ENCODE measurements at places on chromosomes 4 and X.
A peak's percentile ranks its signal among the peaks of the same experiment; 100 is the strongest.

DNA sequence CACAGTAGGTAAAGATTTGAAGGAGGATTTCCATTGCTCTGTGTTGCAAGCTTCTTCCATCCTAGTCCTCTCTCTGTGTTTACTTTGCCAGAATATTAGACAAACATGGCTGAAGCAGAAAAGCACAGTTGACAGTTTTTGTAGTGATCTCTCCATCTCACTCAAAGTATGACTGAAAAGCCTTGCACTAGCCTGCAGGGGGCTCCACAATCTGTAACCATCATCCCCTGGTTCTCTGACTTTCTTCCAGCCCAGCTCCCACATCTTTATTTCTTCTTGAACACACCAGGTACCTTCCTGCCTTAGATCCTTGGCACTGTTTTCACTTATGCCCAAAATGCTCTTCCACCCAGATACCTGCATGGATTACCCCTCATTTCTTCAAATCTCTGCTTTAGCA, 34.1 kb upstream of the HHIP start:
- no peak for DNase-seq

DNA sequence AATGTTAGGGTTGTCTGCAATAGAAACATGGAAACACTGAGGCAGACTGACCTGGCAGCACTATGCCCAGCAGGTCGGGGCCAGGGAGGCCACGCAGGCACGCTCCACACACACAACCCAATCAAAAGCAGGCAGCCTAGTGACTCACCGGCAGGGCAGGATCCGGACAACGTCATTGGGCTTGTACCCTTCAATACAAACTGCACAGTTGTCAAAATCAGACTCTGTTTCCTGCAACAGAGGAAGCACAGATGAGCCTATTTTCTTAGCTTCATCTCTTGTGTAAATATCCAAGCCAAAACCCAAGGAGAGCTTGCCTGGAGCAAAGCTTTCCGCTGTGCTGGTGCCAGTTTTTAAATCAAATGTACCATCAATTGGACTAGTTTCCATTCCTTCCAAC, 185.8 kb downstream of the RNF150 start:
- DNase-seq = no peak

DNA sequence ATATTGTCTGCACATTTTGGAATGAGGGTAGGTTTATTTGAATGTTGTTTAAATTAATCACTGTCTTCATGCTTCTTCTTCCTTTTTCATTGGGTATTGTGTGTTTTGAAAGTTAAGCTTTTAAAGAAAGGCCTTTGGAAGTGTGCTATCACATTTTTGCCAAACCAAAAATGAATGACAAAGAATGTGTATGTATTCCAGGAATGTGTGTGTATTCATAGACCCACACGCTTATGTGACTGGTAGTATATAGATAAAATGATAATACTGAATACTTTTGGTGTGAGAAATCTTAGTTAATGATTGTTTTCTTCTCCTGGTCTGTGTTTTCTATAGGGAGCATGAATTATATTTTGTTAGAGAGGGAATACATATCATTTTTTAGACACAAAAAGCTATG, 404.4 kb downstream of the TLL1 start:
- no peak for DNase-seq

GRCh38 chrX:51641421-51642021, 22.8 kb upstream of the CENPVL3 start:
- DNase-seq = peak; percentile 34

DNA sequence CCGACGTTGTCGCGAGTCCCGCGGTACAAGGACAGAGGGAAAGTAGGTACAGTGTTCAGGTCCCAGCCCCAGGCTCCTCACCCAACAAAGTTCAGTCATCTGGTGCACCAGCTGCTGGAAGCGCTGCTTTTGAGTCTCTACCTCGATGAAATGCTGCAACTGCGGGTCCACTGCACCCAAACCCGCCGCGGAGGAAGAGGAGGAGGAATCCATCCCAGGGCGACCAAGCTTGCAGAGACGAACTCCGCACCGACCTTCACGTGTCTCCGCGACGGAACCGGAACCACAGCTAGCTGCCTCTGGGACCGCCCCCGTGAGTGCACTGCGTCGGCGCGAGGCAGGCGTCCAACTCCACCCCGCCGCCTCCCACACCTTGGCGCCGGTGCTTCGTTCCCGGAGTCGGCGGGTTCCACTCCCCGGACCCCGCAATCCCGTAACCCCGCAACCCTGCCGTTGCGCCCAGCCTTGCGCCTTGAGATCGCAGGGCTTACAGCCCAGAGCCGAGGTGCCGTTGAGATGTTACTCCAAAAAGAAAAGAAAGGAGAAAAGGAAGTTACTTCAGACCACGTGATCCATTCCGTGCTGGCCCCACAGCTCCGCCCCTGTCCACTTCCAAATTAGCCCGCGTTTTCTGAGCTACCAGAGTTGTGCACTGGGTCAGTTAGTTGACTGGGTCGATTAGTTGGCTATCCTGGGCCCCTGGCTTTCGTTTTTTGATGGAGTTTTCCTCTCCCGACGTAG, at the start of gene TIMM8A:
Gene TIMM8A (minus strand): TSS at position 291 of the 741 bp plus-strand sequence. CDS start 78 bp downstream, at position 213.
- DNase-seq = peak; percentile 52

- no peak for DNase-seq
These were observed 492.5 kb upstream of the INTU start for GRCh38 chr4:127140306-127140705.

- DNase-seq = peak; percentile 16
These were observed 800.5 kb upstream of the DIAPH2 start for GRCh38 chrX:95884186-95884585.

GRCh38 chr4:4990857-4991540, 28.3 kb downstream of the CYTL1 start:
- no peak for DNase-seq

- no peak for DNase-seq
These were observed 136.3 kb upstream of the PSAPL1 start for GRCh38 chr4:7571001-7571400.

GRCh38 chr4:94739741-94740140, 18.0 kb upstream of the BMPR1B start:
- no peak for DNase-seq

- no peak for DNase-seq
These were observed 78.4 kb downstream of the IRF2 start for GRCh38 chr4:184395971-184396391.

- DNase-seq = no peak
These were observed 14.9 kb upstream of the IL3RA start for GRCh38 chrX:1321674-1322073.

- DNase-seq = no peak
These were observed 2.3 kb downstream of the MAGEB16 start for GRCh38 chrX:35800474-35800873.

DNA sequence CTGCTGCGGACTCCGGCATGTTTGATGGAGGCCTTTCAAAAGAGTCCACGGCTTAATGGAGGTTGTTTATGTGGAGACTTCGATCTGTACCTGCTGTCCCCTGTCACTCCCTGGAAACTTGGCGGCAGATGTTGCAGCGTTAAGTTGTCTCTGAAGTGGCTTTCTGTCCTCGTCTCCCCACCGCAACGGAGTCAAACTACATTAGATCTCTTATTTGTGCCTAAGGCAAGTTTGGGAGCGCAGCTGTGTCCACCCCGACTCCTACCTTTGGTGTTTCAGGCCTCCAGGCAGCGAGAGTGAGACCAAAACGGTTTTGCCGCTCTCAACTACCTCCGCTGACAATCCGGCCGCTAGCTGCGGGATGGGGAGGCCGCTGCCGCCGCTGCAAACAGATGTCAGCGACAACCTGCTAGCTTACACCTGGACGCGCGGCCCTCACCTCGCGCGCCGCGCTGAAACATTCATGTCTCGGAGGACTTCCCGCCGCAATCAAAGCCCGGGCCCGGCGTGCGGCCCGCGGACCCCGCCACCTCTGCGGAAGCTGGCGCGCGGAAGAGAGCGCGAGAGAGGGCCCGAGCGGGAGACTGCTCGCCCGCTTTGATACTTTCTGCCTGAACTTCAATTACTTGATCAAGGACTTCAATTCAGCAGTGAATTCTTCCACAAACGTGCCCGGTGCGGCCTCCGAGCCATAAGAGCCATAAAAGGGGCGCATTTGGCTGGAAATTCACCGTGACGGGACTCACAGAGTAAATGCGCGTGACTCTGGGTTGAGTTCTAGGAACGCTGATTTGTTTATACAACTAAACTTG, 108.4 kb downstream of the ANTXR2 start:
- DNase-seq = no peak

DNA sequence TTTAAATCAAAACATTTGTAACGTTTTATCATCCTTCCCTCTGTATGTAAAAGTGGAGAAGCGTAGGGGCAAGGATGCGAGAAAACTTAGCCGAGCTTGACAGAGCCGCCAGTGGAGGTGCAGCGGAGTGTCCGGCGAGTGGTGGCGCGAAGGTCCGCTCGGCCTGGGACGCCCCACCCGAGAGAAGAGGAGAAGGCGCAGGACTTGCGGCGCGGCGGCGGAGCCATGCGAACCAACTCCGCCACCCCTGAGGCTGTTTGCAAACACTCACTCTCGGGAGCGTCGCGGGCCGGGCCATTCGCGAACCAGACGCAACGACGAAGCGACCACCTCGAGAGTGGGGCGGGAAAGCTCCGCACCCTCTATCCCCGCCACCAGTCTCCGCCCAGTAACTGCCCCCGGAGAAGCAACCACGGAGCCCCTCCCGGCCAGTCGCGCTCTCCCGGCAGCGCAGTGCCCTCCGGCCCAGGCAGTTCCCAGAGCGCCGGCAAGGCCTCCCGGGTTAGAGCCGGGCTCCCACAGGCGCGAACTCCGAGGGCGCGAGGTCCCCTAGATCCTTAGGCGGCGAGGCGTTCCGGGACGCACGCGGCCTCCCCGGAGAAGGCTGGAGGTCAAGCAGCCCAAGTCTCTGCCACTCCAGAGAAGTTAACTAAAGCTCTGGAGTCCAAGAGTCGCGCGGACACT, 2.3 kb upstream of the MAB21L2 start:
- DNase-seq = no peak

- DNase-seq = no peak
These were observed 31.5 kb downstream of the NOP14 start for GRCh38 chr4:2931512-2932301.

GRCh38 chr4:20253735-20254409, 2.2 kb downstream of the SLIT2 start:
- DNase-seq = no peak

- DNase-seq = no peak
These were observed 35.5 kb upstream of the PCDH19 start for GRCh38 chrX:100445593-100445992.

GRCh38 chr4:170529748-170530722, 440.3 kb upstream of the AADAT start:
- DNase-seq = no peak

DNA sequence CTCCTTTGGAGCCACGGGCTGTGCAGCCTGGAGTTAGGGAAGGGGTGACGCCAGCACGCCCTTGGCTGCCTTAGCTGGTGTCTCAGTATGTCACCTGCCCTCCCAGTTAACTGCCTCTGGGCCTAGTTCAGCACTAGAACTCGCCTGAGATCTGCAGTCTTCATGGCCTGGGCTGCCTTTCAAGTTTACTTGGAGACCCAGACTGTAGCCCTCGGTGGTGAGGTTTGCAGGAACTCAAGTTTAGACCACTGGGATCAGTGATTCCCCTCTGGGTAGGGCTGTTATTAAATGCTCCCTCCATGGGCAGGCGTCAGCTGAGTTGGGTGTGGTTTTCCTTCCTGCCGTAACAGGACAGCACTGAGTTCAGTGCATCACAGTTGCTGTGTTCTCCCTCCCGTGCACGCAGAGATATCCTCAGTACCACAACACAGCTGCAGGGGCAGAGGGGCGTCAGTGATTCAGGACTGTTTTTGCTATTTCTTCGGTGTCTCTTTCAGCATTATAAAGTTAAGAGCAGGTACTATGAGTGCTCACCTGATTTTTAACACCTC, 30.5 kb downstream of the PLAC8 start:
- no peak for DNase-seq

GRCh38 chrX:23799469-23800065, 16.6 kb downstream of the SAT1 start:
- no peak for DNase-seq

- peak; percentile 2 for DNase-seq
These were observed 279.1 kb downstream of the ANK2 start for GRCh38 chr4:113328514-113328913.

GRCh38 chrX:68842351-68842750, 13.5 kb downstream of the EFNB1 start:
- no peak for DNase-seq

GRCh38 chrX:75522565-75523431, at the start of gene ZDHHC15:
Gene ZDHHC15 (minus strand): TSS chrX:75523037. CDS start chrX:75523024, 13 bp downstream.
- peak; percentile 80 for DNase-seq

GRCh38 chr4:169269916-169270809, 593 bp downstream of the SH3RF1 start:
- no peak for DNase-seq

DNA sequence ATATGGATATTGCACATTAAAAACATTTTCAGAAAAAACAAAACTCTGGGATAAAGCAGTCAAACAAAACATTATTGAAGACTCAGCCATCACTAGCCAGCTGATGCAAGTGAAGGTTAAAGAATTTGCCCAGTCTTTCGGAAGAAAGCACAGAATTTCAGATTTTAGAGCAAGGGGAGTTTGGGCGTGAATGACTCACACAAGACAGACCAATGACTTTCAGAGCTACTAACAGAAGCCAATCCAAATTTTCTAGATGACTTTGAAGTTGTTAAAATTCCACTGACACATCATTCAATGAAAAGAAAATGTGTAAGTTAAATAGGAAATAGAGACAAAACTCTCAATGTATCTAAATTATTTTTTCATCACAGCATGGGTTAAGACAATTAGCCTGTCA, 4.0 kb downstream of the MRFAP1L1 start:
- DNase-seq = no peak

DNA sequence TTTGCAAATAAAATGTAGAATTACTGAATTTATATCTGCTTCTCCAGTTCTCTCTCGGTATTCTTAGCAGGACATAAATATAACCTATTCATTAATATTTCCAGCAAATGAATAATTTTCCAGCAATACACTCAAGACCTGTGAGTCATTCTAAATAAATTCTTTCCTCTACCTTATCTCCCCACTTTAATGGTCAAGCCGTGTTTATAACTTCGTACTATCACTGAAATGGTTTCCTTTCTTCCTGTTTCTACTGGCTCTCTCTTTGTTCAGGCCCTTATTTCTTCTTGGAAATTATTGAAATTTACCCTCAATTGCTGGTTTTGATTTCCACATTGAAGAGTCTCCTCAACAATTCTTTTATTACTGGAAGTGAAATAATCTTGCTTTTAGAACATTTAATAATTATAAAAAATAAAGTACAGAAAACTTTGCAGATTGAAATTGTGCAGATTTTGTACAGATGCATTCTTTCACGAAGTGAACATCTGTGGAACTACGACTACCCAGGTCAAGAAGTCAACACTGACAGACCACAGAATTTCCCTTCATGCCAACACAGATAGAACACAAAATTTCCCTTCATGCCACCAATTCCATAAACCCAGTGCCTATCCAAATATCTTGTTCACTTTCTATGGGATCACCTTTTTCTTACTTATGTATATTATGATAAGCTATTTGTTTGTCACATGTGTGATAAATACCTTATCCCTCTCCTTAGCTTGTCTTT, 205.7 kb downstream of the FAT4 start:
- no peak for DNase-seq

GRCh38 chr4:112340023-112340422, 42.9 kb downstream of the ALPK1 start:
- DNase-seq = no peak

DNA sequence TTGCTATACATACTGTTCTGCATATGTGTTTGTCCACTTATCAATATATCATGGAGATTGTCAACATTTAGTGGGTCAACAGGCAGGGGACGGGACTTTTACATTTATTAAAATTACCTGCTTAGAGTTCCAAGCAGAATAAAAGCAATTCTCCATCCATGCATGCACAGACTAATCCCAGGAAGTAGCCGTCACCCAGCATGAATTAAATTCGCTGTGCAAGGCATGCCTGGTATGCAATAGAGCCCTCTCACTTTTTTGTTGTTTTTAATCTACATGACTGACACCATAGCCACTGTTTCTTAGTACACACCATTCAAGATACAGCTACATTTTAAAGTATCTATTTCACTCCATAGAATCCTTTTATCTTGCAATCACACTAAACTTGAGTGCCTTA, 108.9 kb downstream of the USP46 start:
- no peak for DNase-seq
